NCI-H526 treated with DMSO at 0.1 percent for 48 hours (cell line): ENCODE measurements at places on chromosomes 6 and 20.

DNA sequence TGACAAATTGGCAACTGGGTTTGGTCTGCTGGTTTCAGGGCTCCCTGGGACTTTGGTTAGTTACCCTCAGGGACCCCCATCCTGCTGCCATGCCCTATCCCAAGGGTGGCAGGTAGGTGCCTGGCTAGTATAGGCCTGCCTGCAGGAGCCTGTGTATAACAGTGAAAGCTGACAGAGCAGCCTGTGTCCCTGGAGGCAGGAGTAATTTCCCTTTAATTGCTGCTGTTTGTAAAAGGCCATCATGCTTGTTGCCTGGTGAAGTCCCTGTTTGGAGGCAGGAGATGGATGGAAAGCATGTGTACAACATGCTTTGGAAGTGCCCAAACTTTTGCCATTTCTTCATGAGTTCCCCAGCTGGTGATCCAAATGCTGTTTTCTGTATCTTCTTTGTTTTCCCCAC is 30.1 kb downstream of the CMTR1 start:
- no peak for DNase-seq

DNA sequence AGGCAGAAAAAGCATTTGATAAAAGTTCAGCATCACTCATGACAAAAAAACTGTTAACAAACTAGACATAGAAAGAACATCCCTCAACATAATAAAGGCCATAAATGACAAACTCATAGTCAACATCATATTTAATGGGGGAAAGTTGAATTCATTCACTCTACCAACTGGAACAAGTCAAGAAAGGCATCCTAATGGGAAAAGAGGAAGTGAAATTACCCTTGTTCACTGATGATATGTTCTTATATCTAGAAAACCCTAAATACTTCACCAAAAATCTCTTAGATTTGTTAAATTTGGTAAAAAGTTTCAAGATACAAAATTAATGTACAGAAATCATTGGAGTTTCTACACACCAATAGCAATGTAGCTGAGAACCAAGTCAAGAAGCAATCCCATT is 48.9 kb downstream of the GGTLC1 start:
- DNase-seq = no peak

GRCh38 chr20:1809131-1809572 is 86.1 kb upstream of the SIRPA start:
- no peak for DNase-seq

DNA sequence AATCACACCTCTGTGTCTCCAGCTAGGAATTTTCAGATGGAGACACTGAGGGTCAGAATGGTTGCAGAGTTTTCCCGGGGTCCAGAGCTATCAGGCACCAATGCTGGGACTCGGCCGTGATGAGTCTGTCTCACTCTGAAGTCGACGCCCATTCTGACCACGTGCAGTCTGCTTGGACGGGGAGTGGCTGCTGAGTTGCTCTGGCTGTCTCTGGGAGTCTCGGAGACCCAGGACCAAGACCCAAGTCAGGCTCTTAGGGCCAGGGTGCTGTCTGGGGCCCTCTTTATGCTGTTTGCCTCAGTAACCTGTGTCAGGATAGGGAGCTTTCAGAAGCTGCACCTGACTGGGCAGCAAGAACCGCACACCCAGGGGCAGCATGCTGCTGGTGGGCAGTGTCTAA is 4.6 kb downstream of the IP6K3 start:
- DNase-seq = no peak

- DNase-seq = no peak
These were observed 288.7 kb upstream of the PRDM1 start for GRCh38 chr6:105797286-105797979.

GRCh38 chr6:158474961-158475343 is 84.9 kb upstream of the TMEM181 start:
- peak; percentile 50 for DNase-seq

DNA sequence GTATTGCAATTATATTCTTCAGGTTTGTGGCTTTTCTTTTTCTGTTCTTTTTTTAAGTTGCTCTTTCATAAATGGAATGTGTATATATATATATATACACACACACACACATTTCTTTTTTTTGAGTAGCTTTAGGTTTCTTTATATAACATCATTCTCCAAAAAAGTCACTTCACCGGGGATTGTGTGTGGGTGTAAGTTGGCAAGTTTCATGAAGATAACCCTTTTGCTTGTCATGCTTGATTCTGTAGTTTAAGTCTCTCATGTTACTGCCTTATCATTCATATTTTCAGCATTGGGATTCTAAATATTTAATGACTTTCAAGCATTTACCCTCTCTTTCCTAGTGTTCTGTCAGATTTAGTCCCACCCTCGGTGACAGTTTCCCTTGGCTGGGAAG is 181.0 kb downstream of the FARS2 start:
- no peak for DNase-seq

GRCh38 chr6:48535582-48536009 is 424.6 kb upstream of the PTCHD4 start:
- peak; percentile 46 for DNase-seq

GRCh38 chr6:11263291-11263775 is 30.9 kb upstream of the NEDD9 start:
- no peak for DNase-seq

DNA sequence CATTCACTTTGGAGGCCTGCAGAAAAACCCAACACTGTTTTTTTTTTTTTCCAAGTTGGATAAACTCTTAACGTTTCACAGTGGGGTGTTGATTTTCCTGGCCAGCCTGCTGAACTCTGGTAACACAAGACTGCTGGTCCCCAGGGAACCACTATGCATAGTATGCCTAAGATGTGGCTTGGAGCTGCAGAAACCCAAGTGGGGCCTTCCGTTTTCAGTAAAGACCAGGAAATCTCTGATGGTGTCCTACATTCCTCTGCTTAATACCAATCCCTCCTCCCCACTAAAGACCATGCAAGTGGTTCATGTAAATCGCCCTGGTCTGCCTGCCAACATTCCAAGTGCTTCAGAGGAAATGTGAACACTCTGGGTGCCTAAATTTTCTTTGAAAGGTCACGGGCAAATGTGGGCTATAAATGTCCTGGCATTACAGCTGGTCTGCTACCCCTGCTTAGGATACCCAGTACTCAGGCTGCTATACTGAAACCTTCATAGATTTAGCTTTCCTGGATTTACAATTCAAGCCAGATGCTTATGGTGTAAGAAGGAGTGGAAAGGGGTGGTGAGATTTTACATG is 615.4 kb downstream of the MAFB start:
- DNase-seq = no peak

GRCh38 chr20:56691325-56691998 is 62.4 kb downstream of the TFAP2C start:
- DNase-seq = no peak
